NCI-H1417 (cell line): ENCODE measurements at places on chromosomes 1 and 21.

DNA sequence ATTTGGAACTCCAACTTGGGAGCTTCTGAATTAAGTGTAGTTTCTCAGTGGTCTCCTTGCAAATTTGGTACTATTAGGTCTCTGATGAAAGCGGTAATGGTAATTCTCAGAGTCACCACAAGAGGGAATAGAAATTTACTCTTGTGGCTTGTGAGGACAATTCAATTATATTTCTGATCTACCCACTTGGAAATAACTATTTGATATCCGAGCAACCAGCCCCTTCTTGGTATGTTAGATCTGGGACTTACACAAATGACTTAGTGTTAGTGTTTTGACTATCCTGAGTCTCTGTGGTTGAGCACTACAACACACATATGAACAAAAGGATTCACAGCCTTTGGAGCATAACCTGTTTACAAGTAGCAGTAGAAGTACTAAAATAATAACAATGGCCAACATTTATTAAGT, 68.1 kb downstream of the RPS6KA1 start:
- peak; percentile 18 for DNase-seq

DNA sequence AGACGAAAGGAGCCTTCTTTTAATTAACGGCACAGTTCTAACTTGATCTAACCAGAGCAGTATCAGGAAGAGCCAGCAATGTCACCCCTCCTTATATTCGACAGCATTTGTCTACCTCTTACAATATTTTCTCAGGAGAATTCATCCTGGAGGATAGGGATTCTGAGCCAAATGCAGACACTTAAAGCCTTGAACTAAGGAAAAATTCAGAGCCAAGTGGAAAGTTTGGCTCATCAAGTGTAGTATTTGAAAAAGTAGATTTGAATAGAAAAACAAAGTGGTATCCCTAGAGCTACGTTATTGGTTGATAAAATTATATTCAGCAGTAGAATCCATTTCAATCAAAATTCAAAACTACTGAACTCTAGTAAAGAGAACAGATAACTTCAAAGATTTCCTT, 732.0 kb upstream of the ADGRL2 start:
- no peak for DNase-seq

DNA sequence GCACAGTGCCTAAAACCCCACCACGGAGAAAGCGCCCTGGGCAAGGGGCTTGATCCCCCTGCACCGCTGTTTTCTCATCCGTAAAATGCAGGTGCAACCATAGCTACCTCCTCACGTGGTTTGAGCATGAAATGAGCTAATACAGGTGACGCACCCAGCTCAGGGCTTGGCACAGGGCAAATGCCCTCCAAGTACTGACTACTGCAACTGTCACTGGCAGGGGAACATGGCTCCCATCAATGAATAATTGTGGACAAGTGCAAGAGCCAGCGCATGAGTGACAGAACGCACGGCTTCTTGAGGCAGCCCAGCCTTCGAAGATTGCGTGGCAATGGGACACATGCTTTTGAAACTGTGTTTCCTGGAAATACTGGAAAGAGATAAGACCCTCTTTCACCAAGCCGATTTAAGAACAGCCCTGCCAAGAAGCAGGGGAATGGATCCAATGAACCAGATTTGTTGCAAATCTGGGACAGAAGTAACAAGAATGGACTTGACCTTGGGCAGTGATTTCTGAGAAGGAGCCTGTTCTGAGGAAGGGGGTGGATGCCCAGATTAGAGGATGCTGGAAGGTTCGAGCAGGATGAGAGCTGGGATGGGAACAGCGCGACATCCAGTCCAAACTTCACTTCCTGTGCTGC, 92.8 kb upstream of the IFFO2 start:
- peak; percentile 17 for DNase-seq

GRCh38 chr1:94316836-94317789, 79.7 kb upstream of the ARHGAP29 start:
- DNase-seq: no peak

DNA sequence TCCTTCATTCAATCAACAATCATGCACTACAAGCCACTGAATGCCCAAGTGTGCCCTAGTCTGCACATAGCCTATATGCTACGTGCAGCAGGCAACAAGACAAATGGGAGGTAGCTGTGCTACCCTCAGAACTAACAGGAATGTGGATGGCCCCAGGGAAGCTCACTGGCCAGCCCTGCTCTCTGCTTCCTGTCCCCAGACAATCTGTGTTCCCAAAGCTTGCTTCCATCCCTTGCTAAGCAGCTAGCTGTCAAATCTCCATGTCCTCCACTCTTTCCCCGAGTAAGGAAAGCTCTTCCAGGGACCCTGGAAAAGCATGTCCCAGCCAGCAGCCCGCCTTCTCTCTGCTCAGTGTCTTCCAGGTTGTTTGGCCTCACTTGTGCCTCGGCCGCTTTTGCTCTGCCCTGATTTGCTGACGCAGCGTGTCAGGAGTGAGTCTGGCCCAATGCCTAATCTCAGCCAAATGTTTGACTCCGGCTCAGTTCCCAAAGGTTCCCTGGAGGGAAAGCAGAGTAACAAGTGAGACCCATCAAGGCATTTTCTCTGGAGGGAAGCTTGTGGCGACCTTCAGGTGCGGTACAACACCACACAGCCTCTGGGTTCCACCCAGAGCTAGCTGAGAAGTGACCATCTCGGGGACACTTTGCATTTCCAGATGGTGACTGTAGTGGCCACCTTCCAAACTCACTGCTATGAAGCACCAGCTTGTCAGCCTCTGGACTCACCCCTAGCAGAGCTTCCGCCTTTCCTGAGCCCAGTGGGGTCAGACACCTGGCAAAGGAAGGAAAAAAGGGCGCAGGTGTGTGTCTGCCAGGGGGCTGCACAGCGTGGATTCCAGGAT, 243.4 kb downstream of the RHOU start:
- no peak for DNase-seq

DNA sequence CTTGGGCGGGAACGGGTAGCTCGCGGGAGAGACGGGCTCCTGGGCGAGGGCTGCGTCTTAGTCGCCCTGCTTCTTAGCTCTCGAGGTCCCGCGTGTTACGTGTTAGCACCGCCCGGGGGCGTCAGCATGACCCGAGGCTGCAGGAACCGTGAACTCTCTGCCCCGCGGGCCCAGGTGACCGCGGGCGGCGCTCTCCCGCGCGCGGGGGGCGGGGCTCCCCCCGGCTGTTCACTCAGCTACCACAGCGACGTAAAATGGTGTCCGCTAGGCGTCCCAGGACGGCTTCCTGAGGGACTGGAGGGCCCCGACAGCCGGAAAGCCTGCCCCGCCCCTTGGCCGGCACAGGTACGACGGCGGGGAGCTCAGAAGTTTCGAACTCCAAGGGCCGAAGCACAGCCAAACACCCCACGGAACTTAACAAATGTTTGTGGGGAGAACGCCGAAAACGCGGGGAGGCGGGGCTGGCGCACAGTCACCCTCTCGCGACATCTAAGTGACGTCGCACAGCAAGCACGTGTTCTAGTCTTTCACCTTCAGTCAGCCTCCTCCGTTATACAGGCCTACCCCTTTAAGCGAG, 780 bp upstream of the RBM15 start:
- DNase-seq: peak; percentile 97

- peak; percentile 82 for DNase-seq
Observed at GRCh38 chr1:10432910-10433700, 2.9 kb downstream of the CENPS start.

GRCh38 chr1:109163551-109163950, 49.6 kb downstream of the ELAPOR1 start:
- DNase-seq: no peak

DNA sequence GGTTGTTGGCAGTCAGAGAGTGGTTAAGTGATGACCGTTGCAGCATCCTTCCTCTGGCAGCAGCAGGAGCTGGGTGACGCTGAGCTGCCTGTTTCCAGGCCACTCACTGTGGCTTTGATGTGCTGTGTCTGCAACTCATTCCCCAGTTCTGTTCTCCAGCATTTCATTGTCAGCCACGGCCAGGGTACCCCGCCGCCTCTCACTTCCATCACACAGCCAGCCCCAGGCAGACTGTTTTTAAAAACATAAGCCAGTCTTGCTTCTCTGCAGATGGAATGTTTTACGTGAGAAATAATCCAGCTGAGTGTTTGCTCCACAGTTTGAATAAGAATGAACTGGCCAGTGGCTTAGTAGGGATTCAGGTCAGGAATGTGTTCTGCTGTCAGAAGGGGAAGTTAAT, 21.5 kb upstream of the ST6GALNAC3 start:
- peak; percentile 33 for DNase-seq

GRCh38 chr1:201883786-201884185, 4.9 kb upstream of the SHISA4 start:
- no peak for DNase-seq

DNA sequence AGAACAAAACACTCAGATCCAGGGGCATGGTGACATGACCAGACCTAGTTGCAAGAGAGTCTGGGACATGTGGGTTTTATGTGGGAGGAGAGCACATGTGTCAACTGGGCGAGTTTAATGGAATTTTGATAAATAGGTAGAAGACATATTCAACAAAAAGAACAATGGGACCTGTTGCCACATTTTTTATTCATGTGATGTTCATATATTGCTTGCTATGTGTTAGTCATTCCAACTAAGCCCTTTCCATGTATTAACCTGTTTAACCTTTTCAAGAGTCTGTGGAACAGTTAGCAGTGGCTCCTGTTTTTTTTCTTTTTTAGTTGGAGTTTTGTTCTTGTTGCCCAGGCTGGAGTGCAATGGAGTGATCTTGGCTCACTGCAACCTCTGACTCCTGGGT, 30.1 kb upstream of the CSF3R start:
- no peak for DNase-seq

DNA sequence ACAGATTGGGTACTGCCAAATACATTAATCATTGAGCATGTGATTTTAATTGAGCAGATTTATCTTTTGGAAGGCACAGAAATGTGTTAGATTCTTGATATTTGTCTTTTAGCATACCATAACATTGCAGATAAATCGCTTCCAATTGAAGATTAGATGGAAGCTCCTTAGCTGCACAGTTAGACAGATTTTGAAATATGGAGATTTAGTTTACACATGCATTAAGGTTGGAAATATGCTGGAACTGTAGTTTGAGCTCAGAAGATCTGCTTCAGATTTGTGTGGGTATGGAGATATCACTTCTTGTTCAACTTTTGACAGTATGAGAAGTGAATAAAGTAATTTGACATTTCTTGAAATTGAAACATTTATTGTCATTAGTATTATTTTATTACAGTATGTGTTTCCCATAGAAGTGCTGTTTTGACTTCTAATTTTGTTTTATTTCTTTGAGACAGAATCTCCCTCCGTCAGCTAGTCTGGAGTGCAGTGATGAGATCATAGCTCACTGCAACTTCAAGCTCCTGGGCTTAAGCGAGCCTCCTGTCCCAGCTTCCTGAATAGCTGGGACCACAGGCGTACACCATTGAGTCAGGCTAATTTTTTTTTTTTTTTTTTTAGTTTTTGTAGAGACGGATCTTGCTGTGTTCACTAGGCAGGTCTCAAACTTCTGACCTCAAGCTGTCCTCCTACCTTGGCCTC, 29.1 kb downstream of the THRAP3 start:
- no peak for DNase-seq

DNA sequence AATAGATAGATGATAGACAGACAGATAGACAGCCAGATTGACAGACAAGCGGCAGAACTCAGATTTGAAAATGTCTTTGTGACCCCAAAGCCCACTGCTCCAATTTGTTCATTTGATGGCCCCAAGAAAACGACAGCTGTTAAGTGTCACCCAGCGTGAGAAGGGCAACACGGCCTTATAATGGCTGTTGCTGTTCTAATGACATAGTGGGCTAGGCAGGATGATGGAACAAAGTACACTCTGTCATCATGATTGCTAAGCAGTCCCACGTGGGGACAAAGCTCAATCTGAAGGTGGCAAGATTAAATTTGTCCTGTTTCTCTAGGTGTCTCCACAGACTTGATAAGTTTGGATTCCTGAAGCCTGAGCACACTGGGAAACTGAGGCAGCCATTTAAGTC, 112.9 kb downstream of the DAB1 start:
- DNase-seq: no peak

DNA sequence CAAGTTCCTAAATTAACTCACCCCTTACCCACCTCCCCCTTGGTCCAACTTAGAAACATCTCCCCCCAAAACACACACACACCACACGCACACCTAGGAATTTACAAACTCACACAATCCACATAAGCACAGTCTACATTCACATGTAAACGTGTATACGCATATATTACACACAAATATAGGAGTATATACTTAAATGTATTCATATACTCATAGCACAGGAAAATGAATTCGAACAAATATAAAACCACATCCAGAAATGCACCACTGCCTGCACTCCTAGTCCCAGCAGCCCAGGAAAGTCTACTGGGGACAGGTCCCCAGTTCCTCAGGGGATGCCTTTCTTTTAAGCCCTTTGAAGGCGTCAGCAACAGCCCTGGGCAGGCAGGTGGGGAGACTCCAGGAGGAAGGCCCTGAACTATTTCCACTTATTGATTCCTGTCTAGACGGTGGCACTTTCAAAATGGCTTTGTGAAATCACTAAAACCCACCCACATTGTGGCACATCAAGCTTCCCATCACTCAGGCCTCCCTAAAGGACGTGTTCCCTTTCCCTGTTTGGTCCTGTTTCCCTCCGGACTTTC, 3.1 kb upstream of the DMBX1 start:
- DNase-seq: no peak

DNA sequence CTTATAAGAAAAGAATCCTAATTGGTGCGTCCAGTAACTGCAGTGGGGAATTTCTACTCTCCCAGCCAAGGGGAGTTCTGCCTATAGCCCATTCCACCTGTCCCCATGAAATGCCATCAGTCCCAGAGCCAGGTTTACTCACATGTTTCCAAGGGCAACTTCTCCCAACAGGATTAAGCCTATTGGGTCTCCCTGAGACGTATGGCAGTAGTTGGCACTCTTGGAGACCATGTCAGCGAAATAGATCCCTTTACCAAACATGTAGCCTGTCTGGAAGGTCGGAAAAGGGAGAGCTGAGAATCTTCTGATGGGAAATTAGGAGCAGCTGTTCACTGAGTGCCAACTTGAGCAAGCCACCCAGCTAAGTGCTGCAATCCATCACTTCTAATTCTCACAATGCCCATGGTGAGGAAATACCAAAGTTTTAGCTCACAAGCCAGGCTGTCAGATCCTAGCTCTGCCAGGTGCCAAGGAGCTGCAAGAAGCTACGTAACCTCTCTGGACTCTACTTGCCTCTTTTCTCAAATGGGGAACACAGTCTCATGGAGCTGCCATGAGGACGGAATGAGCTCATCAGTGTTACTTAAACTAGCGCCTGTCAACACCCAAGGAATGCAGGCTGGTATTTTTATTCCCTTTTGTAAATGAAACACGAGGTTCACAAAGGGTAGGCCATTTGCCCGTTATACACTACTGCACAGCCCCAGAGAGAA, 43.9 kb downstream of the PARP1 start:
- no peak for DNase-seq

DNA sequence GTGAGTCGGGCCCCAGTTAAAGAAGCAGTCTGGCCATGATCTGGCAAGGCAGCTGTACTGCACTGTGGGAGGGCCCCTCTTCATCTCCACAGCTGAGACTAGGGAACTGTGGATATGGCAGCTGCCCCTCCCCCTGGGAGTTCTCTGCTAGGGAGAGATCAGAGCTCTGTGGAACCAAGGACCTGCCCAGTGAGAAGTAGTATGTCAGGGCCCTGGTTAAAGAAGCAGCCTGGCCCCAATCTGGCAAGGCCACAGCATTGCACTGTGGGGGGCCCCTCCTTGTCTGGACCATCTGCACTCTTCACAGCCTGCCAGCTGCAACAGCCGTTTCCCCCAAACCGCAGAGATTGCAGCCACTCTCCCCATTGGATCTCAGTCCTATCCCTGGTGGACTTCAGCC, 208.5 kb downstream of the DNAH14 start:
- no peak for DNase-seq
